ENCODE measurements at places on chromosomes 5 and 9. TPM values are rescaled to one million over a fixed set of nuclear protein-coding genes. Genes with fewer than 3 reads are reported as not detected.

- no peak for DNase-seq
These were observed 171.5 kb upstream of the IER5L start for GRCh38 chr9:129349665-129349947.

DNA sequence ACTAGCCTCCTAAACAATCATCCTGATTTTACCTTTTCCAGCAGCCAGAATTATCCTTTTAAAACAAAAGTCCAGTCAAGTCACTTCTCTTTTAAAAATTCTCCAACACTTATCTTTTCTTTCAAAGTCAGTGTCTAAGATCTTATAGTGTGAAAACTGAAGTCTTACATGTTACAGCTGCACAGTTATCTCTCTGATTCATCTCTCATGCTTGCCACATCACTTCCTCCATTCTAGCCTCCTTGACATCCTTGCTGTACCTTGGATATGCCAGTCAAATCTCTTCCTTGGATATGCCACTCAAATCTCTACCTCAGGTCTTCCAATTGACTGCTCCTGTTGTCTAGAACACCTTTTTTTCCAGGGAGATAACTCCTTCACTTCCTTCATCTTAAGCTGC lies 361.7 kb upstream of the FTMT start:
- no peak for DNase-seq

- DNase-seq: no peak
These were observed 14.2 kb upstream of the PPP1R2B start for GRCh38 chr5:156835905-156836304.

DNA sequence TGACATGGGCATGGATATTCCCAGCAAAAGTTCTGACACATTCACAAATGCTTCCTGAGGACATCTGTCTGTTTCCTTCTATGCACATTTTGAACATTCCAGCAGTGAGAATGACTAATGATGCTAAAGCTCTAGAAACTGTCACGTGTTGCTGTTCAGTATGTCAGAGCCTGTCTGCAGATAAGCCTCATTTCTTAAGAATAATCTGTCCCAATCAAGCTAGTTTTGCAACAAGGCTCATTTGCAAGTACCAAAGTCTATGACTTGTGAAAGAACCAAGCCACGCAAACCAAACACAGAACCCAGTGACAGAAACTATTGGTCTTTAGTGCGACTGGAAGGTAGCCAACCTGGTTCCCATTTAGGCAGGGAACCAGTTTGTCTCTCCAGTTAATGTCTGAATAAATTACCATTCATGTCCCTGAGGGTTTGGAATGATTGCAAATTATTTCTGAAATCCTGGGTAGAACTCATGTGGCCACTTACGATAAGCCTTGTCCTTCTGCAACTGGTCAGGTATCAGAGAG lies 178.5 kb downstream of the C9orf152 start:
- DNase-seq: no peak

GRCh38 chr5:143693651-143694252 lies 118.2 kb upstream of the HMHB1 start:
- DNase-seq: no peak

- DNase-seq: no peak
These were observed 19.8 kb downstream of the DYNC2I2 start for GRCh38 chr9:128636556-128637530.

DNA sequence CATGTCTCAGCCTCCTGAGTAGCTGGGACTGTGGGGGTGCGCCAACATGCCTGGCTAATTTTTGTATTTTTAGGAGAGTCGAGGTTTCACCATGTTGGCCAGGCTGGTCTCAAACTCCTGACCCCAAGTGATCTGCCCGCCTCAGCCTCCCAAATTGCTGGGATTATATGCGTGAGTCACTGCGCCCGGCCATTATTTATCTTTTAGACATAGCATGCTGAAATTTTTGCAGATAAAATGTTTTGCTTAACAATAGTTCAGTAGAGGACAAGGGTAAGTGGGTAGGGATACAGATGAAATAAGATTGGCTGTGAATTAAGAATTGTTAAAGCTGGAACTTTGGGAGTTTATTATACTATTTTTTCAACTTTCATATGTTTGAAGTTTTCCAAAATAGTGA lies 150.8 kb upstream of the GRHPR start:
- no peak for DNase-seq

DNA sequence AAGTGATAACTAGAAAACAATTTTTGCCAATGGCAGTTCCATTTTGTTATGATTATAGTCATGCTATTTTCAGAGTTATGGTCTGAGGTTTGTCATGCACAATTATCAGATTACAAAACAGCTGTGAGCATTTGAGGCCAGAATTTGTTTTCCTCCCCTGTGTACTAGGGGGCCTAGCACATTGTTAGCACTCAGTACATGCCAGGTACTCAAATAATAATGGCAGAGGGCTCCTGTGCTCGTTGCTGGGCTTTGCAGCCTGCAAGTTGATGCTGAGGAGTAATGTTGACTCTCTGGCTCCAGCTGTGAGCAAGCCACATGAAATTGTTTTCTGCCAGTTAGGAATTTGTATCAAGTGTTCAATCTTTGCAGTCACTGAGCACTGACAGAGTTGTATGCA lies 6.9 kb downstream of the DNAI1 start:
- DNase-seq: no peak

GRCh38 chr5:174807471-174807870 lies 83.1 kb downstream of the MSX2 start:
- DNase-seq: no peak

DNA sequence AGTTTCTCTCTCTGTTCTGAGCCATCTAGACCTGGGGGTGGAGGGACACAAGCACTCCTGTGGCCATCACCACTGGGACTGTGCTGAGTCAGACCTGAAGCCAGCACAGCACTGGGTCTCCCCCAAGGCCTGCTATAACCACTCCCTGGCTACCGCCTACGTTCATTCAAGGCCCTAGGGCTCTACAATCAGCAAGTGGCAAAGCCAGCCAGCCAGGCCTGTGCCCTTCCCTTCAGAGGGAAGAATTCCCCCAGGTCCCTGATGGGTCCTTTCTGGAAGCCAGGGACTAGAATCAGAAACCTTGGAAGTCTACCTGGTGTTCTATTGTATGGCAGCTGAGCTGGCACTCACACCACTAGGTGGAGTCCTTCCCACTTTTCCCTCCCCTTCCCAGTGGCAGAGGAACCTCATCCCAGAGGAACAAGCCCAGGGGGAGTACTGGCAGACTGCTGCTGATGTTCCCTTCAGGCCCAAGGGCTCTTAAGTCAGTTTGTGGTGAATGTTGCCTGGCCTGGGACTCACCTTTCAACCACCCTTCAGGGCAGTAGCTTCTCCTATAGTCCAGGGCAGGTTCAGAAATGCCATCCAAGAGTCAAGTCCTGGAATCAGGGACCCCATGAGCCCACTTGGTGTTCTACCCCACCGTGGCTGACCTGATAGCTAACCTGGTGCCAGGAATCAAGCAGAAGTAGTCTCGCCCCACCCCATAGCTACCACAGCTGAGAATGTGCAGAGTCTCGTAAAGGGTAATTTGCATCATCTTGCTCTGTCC lies 20.0 kb downstream of the JMY start:
- no peak for DNase-seq

DNA sequence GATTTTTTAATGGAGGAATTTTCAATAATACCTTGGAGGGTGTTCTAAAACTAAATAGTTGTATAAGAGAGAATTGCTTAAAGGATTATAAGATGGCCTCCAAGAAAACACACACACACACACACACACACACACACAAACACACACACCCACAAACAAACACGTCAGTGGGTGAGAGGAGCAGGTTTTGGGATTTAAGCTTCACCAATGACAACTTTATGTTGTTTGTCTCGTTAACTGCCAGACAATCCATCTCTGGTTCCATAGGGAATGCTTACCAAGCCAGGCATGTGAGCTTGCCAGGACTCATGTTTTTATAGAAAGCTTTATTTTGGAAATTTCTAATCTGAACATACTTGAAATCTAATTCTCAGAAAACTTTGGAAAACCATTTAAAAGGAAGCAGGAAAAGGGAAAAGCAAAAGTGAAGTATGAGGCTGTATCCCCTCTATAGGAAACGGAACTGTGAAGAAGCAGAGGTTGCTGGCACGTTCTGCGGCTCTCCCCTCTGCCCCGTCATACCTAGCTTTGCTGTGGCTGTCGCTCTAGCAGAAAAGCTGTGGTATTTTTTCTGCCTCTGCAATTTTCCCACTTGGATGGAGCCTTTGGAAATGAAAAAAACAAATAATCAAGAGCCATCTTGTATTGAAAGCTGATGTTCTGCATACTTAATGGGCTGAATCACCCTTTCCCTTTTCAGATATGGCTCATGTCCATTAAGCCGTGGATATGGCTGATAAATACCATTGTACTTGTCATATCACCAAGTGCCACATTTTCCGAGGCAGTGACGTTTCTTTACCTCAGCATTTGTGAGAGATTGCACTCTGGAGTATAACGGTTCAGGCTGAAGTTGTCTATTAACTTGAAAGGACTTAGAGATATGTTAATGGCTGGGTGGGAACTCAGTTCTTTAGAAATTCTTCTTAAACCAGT lies 112.7 kb downstream of the NTRK2 start:
- no peak for DNase-seq

DNA sequence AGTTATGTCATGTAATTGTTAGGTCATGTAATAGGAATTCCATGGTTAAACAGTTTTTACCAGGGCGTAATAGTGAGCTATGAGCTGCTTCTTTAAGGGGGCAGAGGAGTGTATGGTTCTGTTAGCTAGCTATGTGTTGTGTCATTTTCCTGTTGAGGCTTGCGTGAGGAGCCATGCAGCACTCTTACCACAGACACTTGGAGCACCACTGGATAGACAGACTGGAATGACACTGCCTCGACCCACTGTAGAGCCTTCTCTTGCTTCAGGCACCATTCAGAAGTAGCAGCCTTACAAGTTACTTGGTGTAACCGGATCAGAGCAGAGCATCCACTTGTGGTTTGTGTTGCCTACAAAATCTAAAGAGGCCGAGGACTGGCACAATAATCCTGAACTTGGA lies 28.3 kb upstream of the STOM start:
- DNase-seq: no peak

DNA sequence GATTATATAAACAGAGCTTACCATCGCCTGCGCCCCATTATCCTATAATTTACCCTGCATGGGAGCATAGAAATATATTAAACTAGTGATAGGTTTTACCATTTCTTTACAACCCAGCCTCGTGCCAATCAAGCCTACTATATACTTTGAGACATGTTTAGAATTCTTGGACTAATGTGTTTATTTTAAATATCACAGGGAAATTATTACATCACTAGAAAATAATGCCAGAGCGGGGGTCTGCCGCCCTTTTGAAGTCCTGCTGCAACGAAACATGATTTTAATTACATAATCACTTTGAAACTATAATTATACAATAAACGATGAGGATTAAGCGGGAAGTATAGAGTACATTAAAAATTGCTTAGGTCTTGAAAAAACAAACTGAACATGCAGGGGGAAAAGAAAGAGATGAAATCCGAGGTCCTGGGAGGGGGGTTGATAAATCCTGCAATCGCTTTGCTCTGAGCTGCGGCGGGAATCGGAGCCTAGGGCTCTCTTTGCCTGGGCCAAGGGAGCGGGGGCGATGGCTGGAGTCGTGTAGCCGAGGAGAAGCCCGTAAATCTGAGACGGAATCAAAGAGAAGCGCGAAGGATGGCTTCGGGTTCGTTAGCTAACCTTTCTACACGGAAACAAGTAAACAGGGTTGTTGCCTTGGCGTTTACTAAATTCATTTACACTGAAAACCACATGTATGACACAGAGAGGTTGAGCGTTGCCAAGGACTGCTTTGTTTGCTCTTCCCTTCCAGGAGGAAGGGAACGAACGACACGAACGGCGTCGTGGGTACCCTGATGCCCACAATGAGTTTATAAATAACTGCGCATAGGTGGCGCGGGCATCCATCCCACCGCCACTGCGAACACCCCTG lies 127.6 kb downstream of the TMEM174 start:
- DNase-seq: no peak

DNA sequence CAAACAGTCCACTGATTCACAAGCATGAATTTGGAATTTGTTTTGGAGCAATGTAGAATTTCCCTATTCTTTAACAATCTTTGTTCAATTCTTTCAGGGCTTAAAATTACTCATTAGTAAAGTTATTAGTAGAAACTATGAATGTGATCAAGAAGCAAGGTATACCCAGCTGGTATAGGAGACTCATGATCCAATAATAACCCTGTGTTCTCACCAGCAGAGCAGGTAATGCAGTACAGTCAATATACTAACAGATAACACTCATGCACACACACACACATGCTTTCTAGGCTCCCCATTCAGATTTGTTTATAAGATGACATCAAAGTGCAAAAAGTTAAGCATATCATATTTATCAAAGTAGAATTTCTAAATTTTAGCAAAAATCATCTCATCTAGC lies 445.2 kb downstream of the ELAVL2 start:
- no peak for DNase-seq

- no peak for DNase-seq
These were observed 31.2 kb downstream of the NR3C1 start for GRCh38 chr5:143372187-143372829.

DNA sequence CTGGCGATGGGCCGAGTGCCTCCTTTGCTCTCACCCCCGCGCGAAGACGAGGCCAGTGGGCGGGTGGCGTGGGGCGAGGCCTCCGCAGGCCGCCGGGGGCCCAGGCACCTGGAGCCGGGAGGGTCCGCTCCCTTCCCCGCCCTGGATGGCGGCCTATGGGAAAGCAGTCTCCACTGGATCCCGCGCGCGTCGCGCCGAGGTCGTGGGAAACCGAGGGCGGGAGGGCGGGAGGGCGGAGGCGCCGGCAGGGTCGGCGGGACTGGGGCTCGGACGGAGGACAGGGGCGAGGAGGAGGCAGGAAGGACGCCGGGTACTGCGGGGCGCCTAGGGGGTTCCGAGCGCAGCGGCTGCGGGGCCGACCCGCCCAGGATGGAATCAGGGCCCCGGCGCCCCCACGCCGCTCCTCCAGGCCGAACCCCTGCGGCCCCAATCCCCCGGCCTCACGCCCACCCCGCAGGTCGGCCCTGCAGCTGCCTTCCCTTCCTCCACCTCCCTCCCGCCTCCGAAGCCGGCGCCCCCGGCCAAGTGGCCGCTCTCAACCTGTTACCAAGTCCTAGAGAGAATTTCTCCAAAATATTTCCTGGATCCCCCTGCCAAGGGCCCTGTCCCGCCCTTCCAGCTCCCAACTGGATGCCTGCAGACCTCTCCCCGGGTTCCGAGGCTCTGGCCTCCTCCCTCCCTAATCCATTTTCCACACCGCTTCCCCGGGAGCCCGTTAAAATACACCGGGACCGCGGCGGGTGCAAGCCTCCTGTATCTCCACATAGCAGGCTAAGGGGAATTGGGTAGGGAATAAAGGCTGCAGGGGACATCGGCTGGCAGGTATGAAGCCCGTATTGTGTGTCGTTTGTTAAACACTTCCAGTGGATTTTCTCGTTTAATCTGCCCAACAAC lies 146.3 kb downstream of the ERCC6L2 start:
- DNase-seq: no peak

- DNase-seq: no peak
These were observed 74.7 kb downstream of the HAPLN1 start for GRCh38 chr5:83645936-83646335.

Gene CNTLN
- 16.5 TPM for total RNA-seq

Gene BHMT2
- 0.62 TPM for total RNA-seq

Gene MIER3
- total RNA-seq: 54.1 TPM

Gene TNFSF8
- total RNA-seq: 1.1 TPM

Gene CKMT2
- 1.2 TPM for total RNA-seq

Gene MCTP1
- 147 TPM for total RNA-seq

Gene MAMDC2
- 3.0 TPM for total RNA-seq

Gene SPINK7
- not detected for total RNA-seq
